GM12878 (cell line): ENCODE measurements at places on chromosomes 4 and X. TPM values are rescaled to one million over a fixed set of nuclear protein-coding genes. Genes with fewer than 3 reads are reported as not detected.

DNA sequence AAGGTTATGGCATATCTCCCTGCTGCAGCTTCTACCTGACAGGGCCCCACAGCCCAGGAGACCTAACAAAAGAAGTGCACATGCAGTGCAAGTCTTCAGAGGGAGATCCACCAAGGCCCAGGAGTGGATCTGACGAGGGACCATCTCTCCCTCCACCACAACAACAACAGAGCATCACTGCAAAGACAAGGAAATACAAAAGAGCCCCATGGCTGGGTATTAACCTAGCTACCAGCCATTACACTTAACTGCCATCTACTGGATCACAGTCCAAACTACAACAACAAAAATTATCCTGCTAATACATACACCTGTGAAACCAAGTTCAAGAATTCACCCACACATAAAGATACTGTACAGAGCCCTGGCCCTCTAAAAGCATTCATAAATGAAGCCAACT lies 280.2 kb upstream of the SLC7A11 start:
- no peak overlapping the region for H3K4me3 ChIP-seq
- H3K27me3 ChIP-seq = no peaks in the 10 kb centered on the region
- no peak for DNase-seq
- H3K4me1 ChIP-seq = no peaks in the 10 kb centered on the region
- no peak overlapping the region for H3K27ac ChIP-seq

DNA sequence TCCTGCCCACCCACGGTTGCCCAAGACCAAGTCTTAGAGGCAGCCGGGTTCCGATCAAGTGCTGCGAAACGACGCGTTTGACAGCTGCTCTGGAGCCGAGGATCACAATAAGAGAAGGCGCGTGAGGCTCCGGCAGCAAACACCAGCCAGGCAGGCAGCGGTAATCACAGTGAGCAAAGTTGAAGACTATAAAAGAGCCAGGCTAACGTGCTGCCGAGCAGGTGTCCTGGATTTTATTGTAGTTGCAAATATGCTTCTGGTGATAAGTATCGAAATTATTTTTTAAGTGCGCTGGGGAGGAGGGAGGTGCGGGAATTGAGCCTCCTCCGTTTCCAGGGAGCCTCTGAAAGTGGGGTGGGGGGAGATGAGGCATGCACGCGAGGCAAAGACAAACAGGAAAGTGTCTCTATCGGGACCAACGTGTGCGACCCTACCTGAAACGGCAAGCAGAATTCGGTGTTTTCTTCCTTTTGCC lies 590 bp downstream of the GABRA2 start:
- no peak for DNase-seq
- no peak overlapping the region for H3K4me3 ChIP-seq
- H3K4me1 ChIP-seq = no peaks in the 10 kb centered on the region

- H3K27me3 ChIP-seq = no peaks in the 10 kb centered on the region
- DNase-seq = no peak
- no peak overlapping the region for H3K27ac ChIP-seq
- H3K36me3 ChIP-seq = no peaks in the 10 kb centered on the region
Measured at GRCh38 chr4:133668061-133668851, 519.2 kb downstream of the PCDH10 start.

GRCh38 chr4:120432301-120432860 lies 365.7 kb upstream of the MAD2L1 start:
- no peak for DNase-seq
- H3K4me3 ChIP-seq = no peak overlapping the region
- H3K4me1 ChIP-seq = no peaks in the 10 kb centered on the region
- no peak overlapping the region for H3K27ac ChIP-seq

Gene MAGEC3
- polyA plus RNA-seq = not detected in 2 replicates

Gene GPR50
- polyA plus RNA-seq = 0.08 TPM in 1 of 2 replicates, not detected in the other

Gene TMEM156
- 25.9 and 27.2 TPM in 2 replicates for polyA plus RNA-seq
